Smooth muscle cell of the umbilical artery (primary cell): ENCODE measurements at places on chromosomes 6 and 20. TPM values are rescaled to one million over a fixed set of nuclear protein-coding genes. Genes with fewer than 3 reads are reported as not detected.

The NQO2 gene
- total RNA-seq = 20.2 and 26.4 TPM in 2 replicates

The UBE3D gene
- total RNA-seq = 7.2 and 8.9 TPM in 2 replicates

The TMEM244 gene
- total RNA-seq = not detected in 2 replicates

The PSMB1 gene
- total RNA-seq = 222 and 338 TPM in 2 replicates

The KCNK17 gene
- total RNA-seq = not detected in 2 replicates

The DLK2 gene
- total RNA-seq = 0.30 and 1.6 TPM in 2 replicates

The CENPB gene
- total RNA-seq = 64.7 and 75.2 TPM in 2 replicates

The PLCB4 gene
- total RNA-seq = 2.5 and 2.7 TPM in 2 replicates

The PTCRA gene
- not detected in 2 replicates for total RNA-seq

The PRR3 gene
- 4.5 and 6.2 TPM in 2 replicates for total RNA-seq

The C6orf15 gene
- total RNA-seq = not detected in 2 replicates

The TRIM31 gene
- total RNA-seq = not detected in 2 replicates

The GJA10 gene
- total RNA-seq = not detected in 2 replicates

The OR2H1 gene
- total RNA-seq = not detected in 2 replicates

The NKX2-2 gene
- total RNA-seq = not detected in 2 replicates

The VIP gene
- not detected in 2 replicates for total RNA-seq

The FRK gene
- total RNA-seq = 0.09 and 0.30 TPM in 2 replicates

The SEMG1 gene
- not detected in 2 replicates for total RNA-seq

The CLVS2 gene
- total RNA-seq = under 0.01 TPM in 1 of 2 replicates, not detected in the other

The OXT gene
- total RNA-seq = not detected in 2 replicates

The VPS52 gene
- 32.4 and 33.9 TPM in 2 replicates for total RNA-seq

The TGM2 gene
- 1,934 and 2,042 TPM in 2 replicates for total RNA-seq

The AKAP12 gene
- total RNA-seq = 47.5 and 99.7 TPM in 2 replicates

The CCN6 gene
- total RNA-seq = not detected in 2 replicates

The CNR1 gene
- total RNA-seq = not detected in 2 replicates

The CEP85L gene
- total RNA-seq = 12.5 and 20.8 TPM in 2 replicates

The TREML1 gene
- not detected in 2 replicates for total RNA-seq

The HAO1 gene
- total RNA-seq = not detected in 2 replicates

The TBXT gene
- total RNA-seq = not detected in 2 replicates

The CDC5L gene
- total RNA-seq = 18.7 and 23.6 TPM in 2 replicates

The MEP1A gene
- not detected in 2 replicates for total RNA-seq

The HLA-DQA1 gene
- not detected in 2 replicates for total RNA-seq

The LY6G5B gene
- total RNA-seq = 2.9 and 3.0 TPM in 2 replicates

The CST5 gene
- not detected in 2 replicates for total RNA-seq

The OOEP gene
- not detected in 2 replicates for total RNA-seq

The SPATA25 gene
- 1.1 and 2.1 TPM in 2 replicates for total RNA-seq

The HEY2 gene
- total RNA-seq = 0.05 TPM in 1 of 2 replicates, not detected in the other
